ENCODE measurements at places on chromosomes 13 and 19.

GRCh38 chr13:30138511-30138910 lies 168.8 kb downstream of the KATNAL1 start:
- no peak for DNase-seq

DNA sequence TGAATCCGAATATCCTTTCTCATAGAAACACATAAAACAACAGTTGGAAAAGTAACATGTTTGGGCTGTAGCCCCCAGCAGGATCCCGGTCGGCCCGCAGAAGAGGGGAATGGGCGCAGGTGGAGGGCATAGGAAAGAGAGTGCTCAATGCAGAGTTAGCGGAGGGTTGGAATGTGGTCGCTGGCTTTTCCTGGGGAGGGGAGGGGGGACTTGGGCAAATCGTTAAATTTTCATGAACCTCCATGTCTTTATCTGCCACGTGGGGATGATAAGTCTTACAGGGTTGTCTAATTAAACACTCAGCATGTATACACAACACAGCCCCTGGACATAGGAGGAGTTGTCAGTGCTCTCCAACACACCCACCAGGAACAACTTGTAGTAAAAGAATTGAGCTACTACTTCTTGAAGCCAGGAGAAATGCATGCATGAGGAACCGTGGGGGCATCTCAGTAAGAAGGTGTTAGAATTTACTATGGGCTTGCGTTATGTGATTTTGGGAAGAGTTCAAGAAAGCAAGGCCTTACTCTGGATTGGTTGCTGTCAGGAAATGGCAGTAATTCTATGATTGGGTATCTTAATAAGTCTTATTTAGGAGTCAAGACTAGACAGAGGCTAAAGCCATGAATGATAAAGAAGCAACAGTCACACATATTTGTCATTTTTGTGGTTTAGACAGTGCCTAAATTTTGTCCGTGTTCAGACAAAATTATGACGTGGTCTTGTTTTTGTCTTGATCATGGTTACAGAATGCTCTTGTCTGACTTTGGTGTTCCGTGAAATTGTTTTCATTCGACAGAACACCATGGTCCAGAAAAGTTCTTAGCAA lies 671 bp upstream of the SLC46A3 start:
- DNase-seq, result no peak

DNA sequence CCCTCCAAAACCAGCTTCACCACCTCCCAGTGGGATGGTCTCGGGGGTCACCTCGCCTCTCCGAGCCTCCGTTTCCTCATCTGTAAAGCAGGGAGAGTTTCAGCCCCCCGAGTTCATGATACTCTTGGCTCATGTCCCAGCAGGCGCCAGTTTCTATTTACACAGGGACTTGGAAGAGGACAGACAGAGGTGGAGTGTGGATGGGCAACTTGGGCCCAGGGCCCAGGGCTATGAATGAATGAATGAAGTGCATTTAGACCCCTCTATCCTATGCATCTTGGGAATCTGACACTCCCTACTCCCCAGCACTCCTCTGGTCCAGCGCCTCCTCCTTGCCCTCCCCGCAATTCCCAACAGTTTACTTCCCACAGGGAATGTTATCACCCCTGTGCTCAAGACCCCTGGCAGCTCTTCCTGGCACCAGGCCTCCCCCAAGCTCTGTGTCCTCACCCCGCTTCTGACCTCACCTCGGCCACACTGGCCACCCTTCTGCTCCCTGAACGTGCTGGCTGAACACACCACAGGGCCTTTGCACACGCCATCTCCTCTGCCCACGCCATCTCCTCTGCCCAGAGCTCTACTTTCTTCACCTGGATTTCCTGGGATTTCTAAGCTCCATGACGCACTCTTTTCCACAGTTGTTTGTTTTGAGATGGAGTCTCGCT lies 4.9 kb upstream of the C2CD4C start:
- no peak for DNase-seq

DNA sequence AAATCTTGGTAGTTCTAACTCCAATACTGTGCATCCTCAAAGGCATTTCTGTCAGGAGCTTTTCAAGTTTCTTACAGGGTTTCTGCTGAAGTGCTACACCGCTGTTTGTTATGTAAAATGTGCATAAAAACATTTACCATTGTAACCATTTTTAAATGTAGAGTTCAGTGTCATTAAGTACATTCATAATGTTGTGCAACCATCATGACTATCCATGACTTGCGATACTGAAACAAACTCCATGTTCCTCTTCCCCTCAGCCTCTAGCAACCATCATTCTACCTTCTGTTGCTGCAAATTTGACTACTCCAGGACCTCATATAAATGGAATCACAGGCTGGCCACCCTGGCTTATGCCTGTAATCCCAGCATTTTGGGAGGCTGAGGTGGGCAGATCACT lies 14.4 kb upstream of the SLC25A42 start:
- no peak for DNase-seq

GRCh38 chr19:7751157-7751783 lies 3.9 kb upstream of the CD209 start:
- DNase-seq, result peak; percentile 5

DNA sequence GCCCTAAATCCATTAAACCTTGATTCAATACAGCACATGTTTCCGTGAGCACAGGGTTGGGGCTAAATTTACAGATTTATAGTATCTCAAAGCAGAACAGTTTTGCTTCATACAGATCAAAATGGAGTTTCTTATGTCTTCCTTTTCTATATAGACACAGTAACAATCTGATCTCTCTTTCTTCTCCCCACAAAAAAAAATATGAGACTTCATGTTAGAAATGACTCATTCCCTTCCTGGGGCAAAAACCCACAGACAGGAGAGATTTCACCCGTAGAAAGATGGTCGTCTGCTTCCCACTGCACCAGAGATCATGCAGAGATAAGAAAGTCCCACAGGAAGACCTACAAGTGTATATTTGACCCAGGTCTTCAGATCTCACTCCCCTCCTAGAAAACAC lies 7.7 kb upstream of the ZNF611 start:
- DNase-seq, result no peak

- DNase-seq, result no peak
Observed at GRCh38 chr13:77310161-77310560, 16.7 kb downstream of the MYCBP2 start.

- no peak for DNase-seq
Observed at GRCh38 chr13:50594276-50595051, 249.0 kb downstream of the DLEU7 start.

DNA sequence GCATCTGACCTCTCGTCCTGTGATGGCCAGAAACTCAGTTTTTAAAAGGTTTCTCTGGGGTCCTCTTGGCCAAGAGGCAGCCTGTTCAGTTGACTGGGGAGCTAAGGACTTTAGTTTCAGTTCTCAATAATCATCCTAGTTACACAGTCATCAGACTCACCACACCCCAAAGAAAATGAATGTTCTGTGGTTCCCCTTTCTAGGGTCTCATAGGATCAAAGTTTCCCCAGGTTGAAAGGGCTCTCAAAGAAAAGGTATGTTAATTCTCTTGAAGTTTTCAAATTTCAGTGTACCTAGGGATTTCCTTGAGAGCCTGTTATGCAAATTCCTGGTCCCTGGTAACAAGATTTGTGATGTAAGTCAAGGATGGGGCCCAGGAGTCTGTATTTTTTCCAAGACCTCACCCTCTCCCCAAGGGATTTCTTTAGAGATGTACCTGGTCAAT lies 94.9 kb downstream of the FAM216B start:
- no peak for DNase-seq

DNA sequence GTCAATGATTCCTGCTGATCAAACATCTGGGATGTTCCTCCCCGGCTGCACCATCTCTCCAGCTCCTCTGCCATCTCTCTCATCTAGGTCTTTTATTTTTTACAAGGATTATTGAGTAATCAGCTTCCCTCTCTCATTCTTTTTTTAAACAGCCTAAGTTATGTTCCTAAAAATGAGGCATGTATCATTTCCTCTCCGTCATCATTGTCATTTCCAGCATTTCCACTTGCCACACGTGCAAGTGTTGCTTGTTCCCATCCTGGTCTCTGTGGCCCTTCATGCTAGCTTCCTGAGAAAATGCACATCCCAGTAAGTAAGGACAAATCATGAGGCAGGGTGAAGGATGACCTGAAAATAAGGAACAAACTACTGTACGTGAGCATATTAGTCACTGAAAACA lies 102.7 kb upstream of the POSTN start:
- no peak for DNase-seq

- DNase-seq, result no peak
Observed at GRCh38 chr13:100523981-100524386, 64.6 kb downstream of the GGACT start.

DNA sequence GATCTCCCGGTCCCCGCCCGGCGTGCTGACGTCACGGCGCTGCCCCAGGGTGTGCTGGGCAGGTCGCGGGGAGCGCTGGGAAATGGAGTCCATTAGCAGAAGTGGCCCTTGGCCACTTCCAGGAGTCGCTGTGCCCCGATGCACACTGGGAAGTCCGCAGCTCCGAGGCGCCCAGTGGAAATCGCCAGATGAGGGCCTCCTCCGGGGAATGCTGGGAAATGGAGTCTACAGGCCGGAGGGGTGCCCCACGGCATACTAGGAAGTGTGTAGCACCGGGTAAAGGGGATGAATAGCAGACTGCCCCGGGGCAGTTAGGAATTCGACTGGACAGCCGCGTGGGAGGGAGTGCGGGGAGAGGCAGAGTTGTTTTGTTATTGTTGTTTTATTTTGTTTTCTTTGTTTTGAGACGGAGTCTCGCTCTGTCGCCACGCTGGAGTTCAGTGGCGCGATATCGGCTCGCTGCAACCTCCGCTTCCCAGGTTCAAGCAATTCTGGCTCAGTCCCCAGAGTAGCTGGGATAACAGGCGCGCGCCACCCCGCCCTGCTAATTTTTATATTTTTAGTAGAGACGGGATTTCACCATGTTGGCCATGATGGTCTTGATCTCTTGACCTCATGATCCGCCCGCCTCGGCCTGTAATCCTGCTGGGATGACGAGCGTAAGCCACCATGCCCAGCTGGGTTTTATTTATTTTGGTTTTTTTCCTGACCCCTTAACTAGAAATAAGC lies 390 bp upstream of the PPP1R12C start:
- peak; percentile 97 for DNase-seq

DNA sequence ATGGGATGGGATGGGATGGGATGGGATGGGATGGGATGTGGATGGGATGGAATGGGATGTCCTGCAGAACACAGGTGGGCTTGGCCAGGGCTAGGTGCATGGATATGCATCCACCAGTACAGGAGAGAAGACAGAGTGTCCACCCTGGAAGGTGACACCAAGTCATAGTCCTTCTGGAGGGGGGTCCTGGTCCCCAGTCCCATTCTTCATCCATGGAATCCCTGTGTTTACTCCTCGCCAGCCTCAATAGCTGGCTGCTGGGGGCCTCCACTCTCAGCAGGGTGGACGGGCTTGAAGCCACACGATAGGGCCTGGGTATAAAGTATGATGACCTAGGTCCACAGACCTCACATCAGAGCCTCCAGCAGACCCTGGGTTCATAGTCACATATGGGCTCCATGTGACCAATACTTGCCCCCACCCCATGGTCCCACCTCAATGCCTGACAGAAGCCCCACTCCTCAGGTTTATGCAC lies 40.1 kb downstream of the RFX2 start:
- no peak for DNase-seq

- no peak for DNase-seq
Observed at GRCh38 chr19:57161985-57162539, 5.2 kb downstream of the DUXA start.

GRCh38 chr13:75411924-75412537 lies 69.9 kb downstream of the TBC1D4 start:
- DNase-seq, result no peak

- peak; percentile 68 for DNase-seq
Observed at GRCh38 chr19:13784731-13785452, 10.4 kb upstream of the ZSWIM4 start.

- no peak for DNase-seq
Observed at GRCh38 chr19:44580366-44580895, 32.9 kb upstream of the IGSF23 start.

DNA sequence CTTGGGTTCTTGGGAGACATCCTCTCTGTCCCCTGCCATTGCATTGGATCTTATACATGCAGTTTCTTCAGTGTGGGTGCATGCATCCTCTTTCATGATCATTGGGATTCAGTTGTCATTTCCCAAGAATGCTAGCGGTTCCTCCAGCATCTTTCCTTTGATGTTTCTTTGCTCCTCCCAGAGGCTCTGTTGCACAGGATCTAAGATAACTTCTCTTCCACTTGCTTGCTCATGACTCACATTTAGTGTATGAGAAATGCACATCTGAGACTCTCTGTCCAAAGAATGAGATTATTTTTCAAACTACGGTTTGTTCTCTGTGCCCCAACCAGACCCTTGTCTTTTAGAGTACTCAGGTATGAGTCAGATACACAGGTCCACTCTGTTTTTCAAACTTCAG lies 197.1 kb downstream of the NDFIP2 start:
- DNase-seq, result no peak

- DNase-seq, result peak; percentile 56
Observed at GRCh38 chr13:74026753-74027152, 107.5 kb downstream of the KLF12 start.

GRCh38 chr13:109761695-109762094 lies 24.7 kb downstream of the IRS2 start:
- no peak for DNase-seq

- no peak for DNase-seq
Observed at GRCh38 chr19:13637664-13638063, 126.7 kb upstream of the MRI1 start.

- DNase-seq, result no peak
Observed at GRCh38 chr13:47499358-47500150, 501.5 kb downstream of the SUCLA2 start.

GRCh38 chr13:74466020-74466419 lies 331.8 kb upstream of the KLF12 start:
- no peak for DNase-seq

GRCh38 chr13:109275852-109276251 lies 510.5 kb downstream of the IRS2 start:
- DNase-seq, result no peak

DNA sequence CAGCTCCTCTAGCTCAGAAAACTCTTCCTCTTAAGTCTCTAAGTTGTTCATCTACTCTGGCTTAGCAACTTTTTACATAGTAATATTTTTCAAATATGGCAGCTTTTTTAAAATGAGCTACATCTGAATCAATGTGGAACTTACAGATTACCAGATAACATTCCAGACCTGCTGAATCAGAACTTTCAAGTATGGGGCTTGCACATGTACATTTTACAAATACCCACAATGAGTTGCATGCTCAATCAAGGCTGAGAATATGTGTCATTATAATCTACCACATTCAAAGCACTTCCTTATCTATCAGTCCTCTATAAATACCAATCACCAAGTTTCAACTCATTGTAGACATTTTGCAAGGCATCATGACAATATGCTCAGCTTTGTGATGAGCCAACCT lies 383.1 kb downstream of the FGF14 start:
- DNase-seq, result no peak

DNA sequence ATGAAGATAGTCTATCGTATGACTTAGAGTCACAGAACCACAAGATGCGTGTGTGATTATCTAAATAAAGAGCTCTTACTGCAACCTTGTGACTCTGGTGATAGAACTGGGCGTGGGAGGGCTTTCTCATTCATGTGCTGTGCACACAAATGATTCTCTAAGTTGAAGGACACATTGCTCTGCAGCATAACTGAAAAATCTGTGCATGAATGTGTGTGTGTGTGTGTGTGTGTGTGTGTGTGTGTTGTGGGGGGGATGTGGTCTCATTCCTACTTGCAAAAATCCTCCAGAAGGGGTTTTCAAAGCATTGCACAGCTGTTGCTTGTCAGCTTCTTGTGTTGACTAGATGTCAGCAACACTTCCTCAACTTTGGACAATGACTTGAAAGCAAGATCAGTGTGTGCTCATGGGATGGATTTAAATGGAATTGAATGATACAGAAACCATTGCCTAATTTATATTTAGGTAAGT lies 22.4 kb downstream of the LRCH1 start:
- no peak for DNase-seq

GRCh38 chr13:29513981-29514719 lies 81.3 kb downstream of the SLC7A1 start:
- no peak for DNase-seq

GRCh38 chr19:48644839-48645619 lies 958 bp downstream of the CA11 start:
- peak; percentile 70 for DNase-seq

All from activated CD4-positive, alpha-beta T cell treated with anti-CD3 and anti-CD28 coated beads, Interleukin-2, amount 50 U/mL, for 4 hours (primary cell).